ENCODE measurements at places on chromosomes 16 and 17.

DNA sequence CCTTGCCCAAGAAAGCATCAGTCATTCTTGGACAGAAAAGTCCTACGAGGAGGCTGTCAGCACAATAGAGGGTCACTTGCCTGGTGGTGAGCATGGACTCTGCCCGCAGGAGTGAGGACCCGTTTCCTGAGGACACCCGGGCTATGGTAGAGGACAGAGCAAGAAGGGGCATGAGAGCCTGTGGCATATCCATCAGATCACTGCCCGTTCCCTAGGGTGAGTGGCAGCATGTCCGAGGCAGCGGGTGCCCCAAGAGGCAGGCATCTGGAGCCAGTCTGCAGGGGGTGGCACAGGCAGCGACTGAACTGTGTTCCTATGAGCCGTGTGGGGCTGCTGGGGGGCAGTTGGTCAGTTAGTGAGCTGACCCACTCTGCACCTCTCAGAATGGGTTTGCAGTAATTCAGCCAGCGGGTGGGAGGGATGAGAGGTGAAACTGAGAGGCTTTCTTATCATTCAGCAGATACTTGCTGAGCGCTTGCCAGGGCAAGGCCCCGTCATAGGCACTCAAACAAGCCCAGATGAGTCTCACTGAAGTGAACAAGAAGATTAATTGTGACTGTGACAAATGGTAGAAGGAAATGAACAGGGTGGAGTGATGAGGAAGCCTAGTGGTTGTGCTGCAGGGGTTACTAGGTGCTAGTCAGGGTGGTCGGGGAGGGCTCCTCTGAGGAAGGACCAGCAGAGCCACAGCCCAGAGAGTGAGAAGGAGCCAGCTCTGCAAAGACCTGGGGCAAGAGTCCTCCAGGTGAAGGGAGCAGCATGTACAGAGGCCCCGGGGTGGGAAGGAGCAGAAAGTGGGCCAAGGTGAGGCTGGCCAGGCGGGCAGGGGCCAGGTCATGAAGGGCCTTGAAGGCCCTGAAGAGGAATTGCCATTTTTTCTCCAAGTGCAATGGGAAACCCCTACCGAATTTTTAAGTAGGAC, 87.9 kb downstream of the CLEC16A start:
- H3K27ac ChIP-seq = no peak overlapping the region
- H3K36me3 ChIP-seq = no peaks in the 10 kb centered on the region
- H3K4me1 ChIP-seq = peaks cover 33% of the 10 kb centered on the region
- no peak overlapping the region for H3K4me3 ChIP-seq
- no peaks in the 10 kb centered on the region for H3K27me3 ChIP-seq
- DNase-seq = no peak

GRCh38 chr16:23570992-23571632, 13.6 kb downstream of the UBFD1 start:
- DNase-seq = no peak
- H3K4me3 ChIP-seq = no peak overlapping the region
- no peaks in the 10 kb centered on the region for H3K27me3 ChIP-seq
- no peaks in the 10 kb centered on the region for H3K36me3 ChIP-seq
- no peak overlapping the region for H3K27ac ChIP-seq
- no peaks in the 10 kb centered on the region for H3K4me1 ChIP-seq

- H3K36me3 ChIP-seq = no peaks in the 10 kb centered on the region
- H3K4me1 ChIP-seq = no peaks in the 10 kb centered on the region
- no peak overlapping the region for H3K4me3 ChIP-seq
- H3K27ac ChIP-seq = no peak overlapping the region
- H3K27me3 ChIP-seq = no peaks in the 10 kb centered on the region
Measured at GRCh38 chr16:51989637-51990230, 557.2 kb downstream of the TOX3 start.

GRCh38 chr17:8125154-8125946, 1.4 kb upstream of the HES7 start:
- H3K4me3 ChIP-seq = peak overlapping the region; percentile 75
- peak; percentile 84 for DNase-seq
- no peak overlapping the region for H3K27ac ChIP-seq
- H3K4me1 ChIP-seq = peaks cover 14% of the 10 kb centered on the region
- H3K36me3 ChIP-seq = no peaks in the 10 kb centered on the region
- peaks cover 82% of the 10 kb centered on the region for H3K27me3 ChIP-seq

GRCh38 chr17:68295086-68295485, 3.8 kb downstream of the ARSG start:
- H3K4me1 ChIP-seq = peaks cover 42% of the 10 kb centered on the region
- H3K4me3 ChIP-seq = no peak overlapping the region
- DNase-seq = no peak
- peaks cover 33% of the 10 kb centered on the region for H3K27me3 ChIP-seq
- H3K36me3 ChIP-seq = no peaks in the 10 kb centered on the region
- no peak overlapping the region for H3K27ac ChIP-seq

DNA sequence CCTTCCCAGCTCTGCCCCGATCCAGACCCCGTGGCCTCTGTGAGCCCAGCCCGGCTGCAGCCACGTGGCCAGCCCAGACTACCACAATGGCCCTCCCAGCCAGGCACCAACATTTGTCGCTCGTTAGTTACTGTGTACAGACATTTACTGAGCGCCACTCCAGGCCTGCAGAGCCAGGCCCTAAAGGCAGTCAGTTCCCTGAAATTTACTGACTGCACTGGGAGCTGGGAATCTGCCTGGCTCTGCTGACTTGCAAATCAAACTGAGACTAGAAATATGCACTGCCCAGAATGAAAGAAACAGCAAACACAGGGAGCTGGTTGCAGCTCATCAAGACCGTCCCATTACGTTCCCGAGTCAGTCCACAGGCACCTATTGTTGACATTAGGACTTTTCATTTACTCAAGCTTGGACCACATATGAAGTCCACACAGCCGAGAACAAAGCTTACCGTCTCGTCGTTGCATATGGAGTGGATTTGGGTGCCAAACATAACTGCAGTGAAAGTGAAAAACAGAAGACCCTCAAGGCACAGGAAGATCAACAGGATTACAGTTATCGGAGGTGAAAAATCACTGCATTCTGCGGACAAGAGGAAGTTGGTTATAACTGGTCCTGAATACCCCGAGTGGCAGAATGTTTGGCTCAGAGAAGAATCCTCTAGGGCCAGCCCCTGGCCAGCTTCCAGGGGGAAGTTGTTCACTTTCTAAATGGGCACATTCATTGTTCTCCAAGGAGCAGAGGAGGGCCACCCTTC, 34.5 kb downstream of the ZDHHC7 start:
- no peaks in the 10 kb centered on the region for H3K27me3 ChIP-seq
- no peak for DNase-seq
- peaks cover 4% of the 10 kb centered on the region for H3K36me3 ChIP-seq

GRCh38 chr16:3474136-3474779, 21.0 kb downstream of the C16orf90 start:
- no peak overlapping the region for H3K27ac ChIP-seq
- H3K4me1 ChIP-seq = no peaks in the 10 kb centered on the region
- no peaks in the 10 kb centered on the region for H3K36me3 ChIP-seq
- DNase-seq = no peak
- H3K4me3 ChIP-seq = no peak overlapping the region

DNA sequence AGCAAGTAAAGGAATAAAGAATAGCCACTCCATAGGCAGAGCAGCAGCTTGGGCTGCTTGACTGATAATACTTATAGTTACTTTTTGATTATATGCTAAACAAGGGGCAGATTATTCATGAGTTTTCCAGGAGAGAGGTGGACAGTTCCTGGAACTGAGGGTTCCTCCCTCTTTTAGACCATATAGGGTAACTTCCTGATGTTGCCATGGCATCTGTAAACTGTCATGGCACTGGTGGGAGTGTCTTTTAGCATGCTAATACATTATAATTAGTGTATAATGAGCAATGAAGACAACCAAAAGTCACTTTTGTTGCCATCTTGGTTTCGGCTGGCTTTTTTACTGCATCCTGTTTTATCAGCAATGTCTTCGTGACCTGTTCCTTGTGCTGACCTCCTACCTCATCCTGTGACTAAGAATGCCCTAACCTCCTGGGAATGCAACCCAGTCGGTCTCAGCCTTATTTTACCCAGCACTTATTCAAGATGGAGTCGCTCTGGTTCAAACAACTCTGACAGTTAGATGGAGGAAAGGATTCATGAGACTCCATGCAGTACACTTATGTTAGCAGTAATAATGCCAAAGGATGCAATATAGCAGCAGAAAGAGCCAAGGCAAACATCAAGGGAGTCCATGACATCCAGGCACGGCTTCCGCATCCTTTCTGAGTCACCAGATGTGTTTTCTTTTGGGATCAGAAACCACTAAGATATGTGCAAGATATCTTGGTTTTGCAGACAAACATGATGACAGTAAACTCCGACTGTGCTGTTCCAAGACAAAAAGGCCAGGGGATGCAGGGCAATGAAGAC, 55.8 kb upstream of the B4GALNT2 start:
- H3K27me3 ChIP-seq = no peaks in the 10 kb centered on the region
- no peaks in the 10 kb centered on the region for H3K4me1 ChIP-seq

- H3K36me3 ChIP-seq = no peaks in the 10 kb centered on the region
- no peak for DNase-seq
- H3K4me1 ChIP-seq = no peaks in the 10 kb centered on the region
- H3K27me3 ChIP-seq = peaks cover 21% of the 10 kb centered on the region
- no peak overlapping the region for H3K27ac ChIP-seq
- H3K4me3 ChIP-seq = no peak overlapping the region
Measured at GRCh38 chr16:84641643-84642358, 6.5 kb upstream of the KLHL36 start.

- DNase-seq = peak; percentile 65
- H3K27me3 ChIP-seq = no peaks in the 10 kb centered on the region
- H3K36me3 ChIP-seq = no peaks in the 10 kb centered on the region
- no peaks in the 10 kb centered on the region for H3K4me1 ChIP-seq
- no peak overlapping the region for H3K27ac ChIP-seq
Measured at GRCh38 chr17:10226930-10227695, 28.7 kb upstream of the GAS7 start.

DNA sequence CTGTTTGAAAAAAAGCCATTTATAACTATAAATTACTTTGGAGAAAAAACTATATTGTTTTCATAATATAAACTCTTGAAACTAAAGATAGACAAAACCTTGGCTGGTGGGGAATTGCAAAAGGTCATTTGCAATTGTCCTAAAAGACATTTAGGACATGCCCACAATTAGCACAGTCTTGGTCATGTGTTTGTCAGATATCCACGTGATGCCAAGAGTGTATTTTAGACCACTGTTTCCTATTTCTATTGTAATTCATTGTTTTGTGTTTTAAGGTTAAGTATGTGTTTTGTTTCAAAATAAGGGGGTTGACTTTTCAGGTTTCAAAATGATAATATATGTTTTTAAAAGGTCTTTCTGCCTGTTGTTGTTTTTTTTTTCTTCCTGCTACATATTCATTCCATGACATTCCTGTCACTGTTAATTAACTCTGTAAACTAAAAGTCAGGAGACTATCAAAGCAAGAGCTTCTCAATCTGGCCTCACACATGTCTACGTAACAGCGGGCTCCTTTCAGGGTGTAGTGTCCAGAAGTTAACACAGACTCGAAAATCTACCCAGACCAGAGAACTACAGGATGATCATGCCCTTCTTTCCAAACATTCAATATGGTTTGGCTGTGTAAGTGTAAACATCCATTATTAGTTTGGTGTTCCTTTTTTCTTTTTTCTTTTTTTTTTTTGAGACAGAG, 58.7 kb downstream of the COG7 start:
- H3K4me1 ChIP-seq = peaks cover under 1% of the 10 kb centered on the region
- H3K27me3 ChIP-seq = no peaks in the 10 kb centered on the region
- H3K36me3 ChIP-seq = no peaks in the 10 kb centered on the region
- no peak for DNase-seq

GRCh38 chr16:88655733-88656281, 5.0 kb upstream of the CYBA start:
- H3K4me3 ChIP-seq = no peak overlapping the region
- peaks cover 5% of the 10 kb centered on the region for H3K4me1 ChIP-seq
- H3K27me3 ChIP-seq = no peaks in the 10 kb centered on the region

DNA sequence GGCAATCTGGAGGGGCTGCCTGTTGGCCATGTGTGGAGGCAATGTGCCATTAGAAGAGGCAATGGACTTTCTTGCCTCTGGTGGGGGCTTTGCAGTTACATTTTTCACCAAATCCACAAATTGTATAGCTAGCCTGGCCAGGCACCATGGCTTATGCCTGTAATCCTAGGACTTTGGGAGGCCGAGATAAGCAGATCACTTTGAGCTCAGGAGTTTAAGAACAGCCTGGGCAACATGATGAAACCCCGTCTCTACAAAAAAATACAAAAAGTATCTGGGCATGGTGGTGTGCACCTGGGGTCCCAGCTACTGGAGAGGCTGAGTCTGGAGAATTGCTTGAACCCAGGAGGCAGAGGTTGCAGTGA, 2.7 kb upstream of the RNF112 start:
- H3K27me3 ChIP-seq = no peaks in the 10 kb centered on the region
- H3K4me3 ChIP-seq = no peak overlapping the region
- H3K36me3 ChIP-seq = no peaks in the 10 kb centered on the region
- H3K27ac ChIP-seq = no peak overlapping the region

DNA sequence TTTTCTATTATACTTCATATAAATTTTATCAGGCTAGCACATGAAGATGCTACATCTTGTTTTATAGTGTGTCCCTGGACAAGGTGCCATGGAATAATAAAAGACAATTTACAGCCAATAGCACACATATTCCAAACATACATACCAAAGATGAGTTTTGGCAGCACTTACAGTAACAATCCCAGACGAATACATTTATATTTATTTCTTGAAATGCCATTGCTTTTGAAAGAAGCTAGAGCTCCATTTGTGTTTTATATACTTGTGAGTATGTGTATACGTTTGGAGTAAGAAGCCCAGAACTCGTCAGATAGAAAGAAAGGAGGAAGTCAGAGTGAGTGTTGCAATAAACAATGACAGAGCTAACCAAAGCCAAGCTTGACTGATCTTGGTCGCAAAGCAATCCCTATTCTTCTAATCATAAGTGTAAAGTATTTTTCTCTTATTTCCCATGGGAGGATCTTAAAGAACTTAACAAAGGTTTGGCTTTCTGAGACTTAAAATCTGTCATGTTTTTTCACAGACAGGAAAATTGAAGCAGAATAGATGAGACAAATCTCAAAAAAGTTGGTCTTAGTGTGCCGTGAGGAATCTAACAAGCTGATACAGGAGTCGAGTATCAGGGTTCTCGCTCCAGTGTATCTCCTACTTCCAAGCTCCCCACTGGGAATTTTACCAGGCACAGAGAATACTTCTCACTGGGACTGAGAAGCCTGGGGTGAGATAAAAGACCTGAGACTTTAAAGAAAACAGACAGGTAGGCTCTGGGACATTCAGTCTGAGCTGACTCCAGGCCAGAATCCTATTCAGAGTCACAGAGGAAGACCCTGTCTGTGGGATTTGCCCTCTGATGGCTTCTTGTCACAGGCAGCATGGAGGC, 175.4 kb downstream of the AATF start:
- H3K4me1 ChIP-seq = peaks cover 21% of the 10 kb centered on the region
- no peak overlapping the region for H3K4me3 ChIP-seq
- H3K27me3 ChIP-seq = no peaks in the 10 kb centered on the region
- no peak overlapping the region for H3K27ac ChIP-seq

GRCh38 chr16:55041540-55042234, 111.0 kb downstream of the IRX5 start:
- no peaks in the 10 kb centered on the region for H3K27me3 ChIP-seq
- DNase-seq = no peak
- H3K36me3 ChIP-seq = no peaks in the 10 kb centered on the region
- no peak overlapping the region for H3K27ac ChIP-seq
- no peak overlapping the region for H3K4me3 ChIP-seq

Measured in neural progenitor cell (in vitro differentiated cells).